ENCODE measurements at places on chromosomes 13 and 19.

GRCh38 chr13:92947770-92948434 is 278.7 kb upstream of the GPC6 start:
- DNase-seq: no peak

GRCh38 chr13:49908637-49909036 is 27.5 kb downstream of the SPRYD7 start:
- no peak for DNase-seq

DNA sequence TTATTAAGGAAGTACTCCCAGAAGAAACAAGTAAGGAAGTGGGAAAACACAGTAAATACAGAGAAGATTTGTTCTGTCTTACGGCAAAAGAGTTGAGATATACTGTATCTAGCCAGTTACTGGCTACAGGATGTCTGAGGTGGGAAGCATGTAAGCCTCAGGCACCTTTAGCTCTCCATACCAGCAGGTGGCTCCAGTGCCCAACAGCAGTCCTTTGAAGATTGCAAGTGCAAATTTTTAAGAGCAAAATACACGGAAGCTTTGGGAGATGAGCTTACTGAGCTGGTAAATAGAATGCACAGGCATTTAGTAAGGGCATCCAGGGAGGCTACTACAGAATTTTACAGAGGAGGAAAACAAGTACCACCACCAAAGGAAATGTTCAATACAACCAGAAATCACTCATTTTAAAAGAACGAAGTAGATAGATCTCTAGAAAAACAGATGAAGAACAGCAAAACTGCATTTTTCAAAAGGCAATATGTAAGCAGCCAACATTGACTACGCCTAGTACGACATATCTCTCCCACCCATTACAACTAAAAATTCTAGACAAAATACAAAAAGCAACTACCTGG is 57.9 kb upstream of the VSTM2B start:
- peak; percentile 3 for DNase-seq

DNA sequence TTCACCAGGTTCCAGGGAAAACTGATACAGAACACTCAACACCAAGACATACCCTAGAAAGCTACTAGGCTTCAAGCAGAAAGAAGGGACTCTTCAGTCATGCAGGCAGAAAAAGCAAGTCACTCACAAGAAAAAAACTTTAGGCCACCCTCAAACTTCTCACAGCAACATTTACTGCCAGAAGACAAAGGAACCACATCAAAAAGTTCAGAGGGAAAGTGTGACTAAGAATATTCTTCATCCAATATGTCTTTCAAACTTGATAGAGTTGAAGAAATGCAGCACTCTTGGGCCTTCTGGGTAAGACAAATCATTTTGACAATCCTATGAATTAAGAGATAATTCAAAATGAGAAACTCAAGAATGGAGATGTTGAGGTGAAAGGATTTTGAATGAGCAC is 7.7 kb downstream of the DZIP1 start:
- DNase-seq: no peak

DNA sequence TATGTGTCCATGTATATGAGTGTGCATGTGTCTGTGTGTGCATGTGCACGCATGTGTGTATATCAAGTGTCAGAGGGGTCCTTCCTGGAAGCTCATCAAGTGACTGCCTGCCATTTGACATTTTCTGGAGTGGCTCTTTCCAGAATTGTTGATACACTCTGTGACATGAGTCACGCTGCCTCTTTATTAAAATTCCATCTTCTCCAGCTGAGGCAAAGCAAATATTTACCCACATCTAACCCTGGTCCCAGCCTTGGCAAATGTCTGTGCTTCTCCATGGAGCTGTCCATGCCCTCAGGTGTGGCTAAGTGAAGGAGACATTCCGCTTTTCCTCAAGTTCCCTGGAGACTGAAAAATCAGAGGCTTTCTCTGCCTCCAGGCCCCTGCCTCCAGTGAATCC is 88.2 kb upstream of the MBNL2 start:
- DNase-seq: no peak

DNA sequence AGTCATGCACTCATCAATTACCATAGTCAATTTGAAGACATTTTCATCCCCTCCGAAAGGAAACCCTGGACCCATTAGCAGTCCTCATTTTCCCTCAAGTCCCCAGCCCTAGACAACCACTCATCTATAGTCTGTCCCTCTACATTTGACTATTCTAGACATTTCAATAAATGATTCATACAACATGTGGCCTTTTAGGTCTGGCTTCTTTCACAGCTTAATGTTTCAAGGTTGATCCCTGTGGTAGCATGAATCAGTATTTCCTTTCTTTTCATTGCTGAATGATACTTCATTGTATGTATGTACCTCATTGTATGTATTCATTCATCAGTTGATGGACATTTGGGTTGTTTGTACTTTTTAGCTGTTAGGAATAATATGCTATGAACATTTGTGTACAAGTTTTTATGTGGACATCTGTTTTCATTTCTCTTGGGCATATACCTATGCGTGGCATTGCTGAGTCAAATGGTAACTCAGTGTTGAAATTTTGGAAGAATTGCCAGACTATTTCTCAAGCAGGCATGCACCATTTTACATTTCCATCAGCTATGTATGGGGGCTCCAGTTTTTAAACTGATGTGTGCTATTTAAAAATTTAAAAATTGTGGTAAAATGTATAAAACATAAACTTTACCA is 18.4 kb downstream of the SPATA13 start:
- peak; percentile 49 for DNase-seq

DNA sequence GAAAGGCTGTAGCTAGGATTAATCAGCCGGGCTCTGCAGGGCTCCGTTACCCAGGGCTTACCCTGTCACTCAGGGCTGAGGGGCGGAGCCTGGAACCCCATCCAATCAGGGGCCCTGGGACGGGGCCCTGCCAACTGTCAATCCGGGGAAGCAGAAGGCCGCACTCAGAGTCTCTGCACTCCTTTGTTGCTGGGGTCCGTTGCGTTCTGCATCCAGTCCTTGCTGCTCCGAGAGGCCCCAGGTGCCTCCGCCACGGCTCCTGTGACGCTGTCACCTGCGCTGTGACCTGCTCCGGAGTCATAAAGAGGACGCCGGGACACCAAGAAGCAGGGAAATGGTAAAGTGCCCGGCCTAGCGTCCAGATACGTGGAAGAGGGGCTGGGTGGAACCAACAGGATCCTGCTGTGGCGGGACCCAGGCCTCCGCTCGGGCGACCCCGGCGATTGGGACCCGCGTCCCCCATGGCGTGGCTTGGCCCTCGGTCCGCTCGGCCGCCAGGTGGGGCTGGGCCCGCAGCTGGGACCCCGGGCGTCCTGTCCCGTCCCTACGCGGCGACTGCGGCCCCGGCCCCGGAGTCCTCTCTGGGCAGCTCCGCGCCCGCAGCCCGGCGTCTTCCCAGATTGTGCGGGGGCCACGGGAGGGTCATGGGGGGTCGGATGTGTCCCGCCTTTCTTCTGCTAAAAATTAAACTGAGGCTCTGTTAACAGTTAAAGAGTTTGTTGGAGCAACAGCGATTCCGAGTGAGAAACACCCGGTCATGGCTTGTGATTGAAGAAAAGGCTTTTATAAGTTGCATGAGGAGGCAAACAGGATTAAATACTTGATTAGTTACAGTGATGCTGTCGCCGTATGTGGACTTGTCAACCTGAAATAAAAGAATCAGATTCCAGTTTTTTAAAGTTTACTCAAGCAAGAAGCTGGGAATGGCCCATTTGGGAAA is at the start of gene ZNF491:
Gene ZNF491, plus strand, starts transcription at position 133 of the 940 bp plus-strand sequence. CDS start 7,431 bp downstream, outside the sequence.
- peak; percentile 92 for DNase-seq

DNA sequence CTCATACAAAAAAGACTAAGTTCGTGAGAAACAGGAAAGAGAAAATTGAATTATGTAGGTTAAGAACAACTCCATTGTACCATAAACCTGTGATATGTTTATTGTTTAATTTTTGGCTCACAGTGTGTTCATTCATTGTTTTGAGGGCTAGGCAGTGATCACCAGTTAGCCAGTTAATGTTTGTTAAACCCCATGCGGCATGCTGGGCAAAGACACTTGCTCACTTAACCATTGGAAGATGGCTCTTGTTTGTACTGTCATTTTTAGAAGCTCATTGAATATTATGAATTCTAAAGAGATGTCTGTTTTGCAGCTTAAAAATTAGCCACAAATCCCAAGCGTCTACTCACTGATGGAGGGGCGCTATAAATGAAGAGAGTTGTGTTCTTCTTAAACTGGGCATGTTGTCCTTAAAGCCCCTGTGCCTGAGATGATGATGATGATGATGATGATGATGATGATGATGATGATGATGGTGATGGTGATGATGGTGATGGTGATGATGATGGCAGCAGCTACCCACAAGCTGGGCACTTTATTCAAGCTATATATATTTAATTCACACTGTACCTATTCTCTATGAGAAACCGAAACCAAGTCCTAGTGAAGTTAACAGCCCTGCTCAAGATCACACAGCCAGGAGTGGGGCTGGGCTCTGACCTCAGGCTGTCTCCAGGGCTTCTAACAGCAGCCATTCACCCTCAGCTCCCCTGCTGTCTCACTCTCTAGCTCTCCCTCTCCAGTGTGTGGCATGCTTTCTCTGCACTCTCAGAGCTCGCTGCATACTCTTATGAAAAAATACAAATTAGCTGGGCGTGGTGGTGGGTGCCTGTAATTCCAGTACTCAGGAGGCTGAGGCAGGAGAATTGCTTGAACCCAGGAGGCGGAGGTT is 169.1 kb downstream of the SHISA2 start:
- DNase-seq: no peak

- DNase-seq: peak; percentile 58
Measured at GRCh38 chr19:18795540-18795939, 4.4 kb upstream of the COMP start.

DNA sequence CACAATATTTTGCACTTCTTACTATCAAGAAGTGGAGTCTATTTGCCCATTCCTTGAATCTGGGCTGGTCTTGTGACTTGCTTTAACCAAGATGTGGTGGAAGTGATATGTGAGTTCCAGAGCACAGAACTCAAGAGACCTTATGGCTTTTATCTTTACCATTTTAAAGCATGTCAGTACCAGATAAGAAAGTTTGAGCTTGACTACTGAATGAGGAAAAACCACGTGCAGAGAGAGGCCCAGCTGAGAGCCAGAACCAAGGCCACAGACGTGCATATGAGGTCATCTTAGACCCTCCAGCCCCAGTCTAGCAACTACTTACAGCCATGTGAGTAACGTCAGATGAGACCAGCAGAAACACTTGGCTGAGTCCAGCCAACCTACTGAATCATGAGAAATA is 6.3 kb upstream of the CDK8 start:
- DNase-seq: no peak

DNA sequence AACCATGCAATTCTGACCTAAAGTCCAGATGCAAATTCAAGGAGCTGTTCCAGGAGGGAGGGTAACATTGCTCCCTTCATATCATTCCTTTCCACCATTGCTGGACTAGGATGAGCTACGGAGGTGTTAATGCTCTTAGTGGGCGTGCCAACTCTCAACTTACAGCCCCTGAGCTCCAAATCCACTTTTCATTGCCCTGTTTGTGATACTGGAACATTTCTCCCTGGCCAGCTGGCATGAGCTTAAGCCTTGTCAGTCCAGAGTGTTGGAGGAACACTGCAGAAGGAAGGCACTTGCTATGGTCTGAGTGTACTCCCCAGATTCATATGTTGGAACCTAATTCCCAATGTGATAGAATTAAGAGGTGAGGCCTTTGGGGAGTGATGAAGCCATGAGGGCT is 70.4 kb upstream of the FARP1 start:
- no peak for DNase-seq

DNA sequence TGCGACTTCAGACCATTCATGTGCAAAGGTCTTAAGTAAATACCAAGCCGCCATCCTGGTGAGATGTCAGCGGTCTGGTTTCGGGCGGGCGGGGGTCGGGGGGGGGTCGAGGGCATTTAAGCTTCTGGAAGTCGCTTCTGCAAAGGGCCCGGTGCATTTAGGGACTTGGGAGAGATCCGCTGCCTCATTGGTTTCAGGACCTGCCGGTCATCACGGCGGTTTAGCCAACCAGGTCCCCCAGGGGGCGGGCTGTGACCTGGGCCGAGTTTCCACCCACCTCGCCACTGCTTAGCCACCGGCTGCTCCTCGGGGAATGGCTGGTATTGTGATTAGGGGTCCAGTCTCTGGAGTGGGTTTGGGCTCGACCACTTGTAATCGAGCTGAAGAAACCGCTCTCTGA is 7.8 kb downstream of the ANKLE1 start:
- DNase-seq: peak; percentile 82

- no peak for DNase-seq
Measured at GRCh38 chr19:18161636-18162002, 8.7 kb downstream of the PIK3R2 start.

GRCh38 chr19:48962849-48963165 is 2.3 kb upstream of the FTL start:
- no peak for DNase-seq

GRCh38 chr13:44918326-44919103 is 70.8 kb downstream of the NUFIP1 start:
- DNase-seq: no peak

- peak; percentile 18 for DNase-seq
Measured at GRCh38 chr13:73133531-73133930, 74.7 kb downstream of the KLF5 start.

DNA sequence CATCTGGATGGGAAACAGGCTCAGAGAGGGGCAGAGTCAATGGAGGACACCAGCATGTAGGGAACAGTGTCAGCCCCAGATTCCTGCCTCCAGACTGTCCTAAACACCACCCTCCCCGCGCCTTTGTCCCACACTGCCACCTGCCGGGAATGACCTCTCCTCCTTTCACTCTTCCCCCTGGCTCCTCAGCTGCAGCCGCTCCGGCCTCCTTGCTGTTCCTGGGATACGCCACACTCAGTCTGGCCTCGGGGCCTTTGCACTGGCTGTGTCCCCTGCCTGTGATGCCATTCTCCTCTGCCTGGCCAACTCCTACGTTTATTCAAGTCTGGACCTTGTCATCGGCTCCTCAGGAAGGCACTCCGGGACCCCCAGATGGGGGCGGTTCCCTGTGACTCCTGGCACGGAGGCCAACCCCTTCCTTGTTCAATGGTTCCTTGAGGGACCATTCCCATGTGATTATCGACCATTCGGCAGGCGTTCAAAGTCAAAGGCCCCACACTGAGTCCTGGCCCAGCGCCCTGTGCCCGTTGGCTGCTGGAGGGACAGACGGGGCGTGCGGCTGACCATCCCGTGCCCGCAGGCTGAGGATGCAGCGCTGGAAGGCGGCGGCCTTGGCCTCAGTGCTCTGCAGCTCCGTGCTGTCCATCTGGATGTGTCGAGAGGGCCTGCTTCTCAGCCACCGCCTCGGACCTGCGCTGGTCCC is 15.8 kb downstream of the FUT6 start:
- peak; percentile 34 for DNase-seq

GRCh38 chr13:107461751-107462150 is 753.6 kb downstream of the LIG4 start:
- DNase-seq: no peak

Data from epithelial cell of esophagus (primary cell).